Bone marrow (tissue), 2 donors: ENCODE measurements at places on chromosomes 2 and 18.
A peak's percentile ranks its signal among the peaks of the same experiment; 100 is the strongest.

- no peak for DNase-seq
Measured at GRCh38 chr2:211390536-211391188, 834.3 kb downstream of the CPS1 start.

- DNase-seq: no peak
Measured at GRCh38 chr2:139293992-139294548, 513.9 kb upstream of the NXPH2 start.

DNA sequence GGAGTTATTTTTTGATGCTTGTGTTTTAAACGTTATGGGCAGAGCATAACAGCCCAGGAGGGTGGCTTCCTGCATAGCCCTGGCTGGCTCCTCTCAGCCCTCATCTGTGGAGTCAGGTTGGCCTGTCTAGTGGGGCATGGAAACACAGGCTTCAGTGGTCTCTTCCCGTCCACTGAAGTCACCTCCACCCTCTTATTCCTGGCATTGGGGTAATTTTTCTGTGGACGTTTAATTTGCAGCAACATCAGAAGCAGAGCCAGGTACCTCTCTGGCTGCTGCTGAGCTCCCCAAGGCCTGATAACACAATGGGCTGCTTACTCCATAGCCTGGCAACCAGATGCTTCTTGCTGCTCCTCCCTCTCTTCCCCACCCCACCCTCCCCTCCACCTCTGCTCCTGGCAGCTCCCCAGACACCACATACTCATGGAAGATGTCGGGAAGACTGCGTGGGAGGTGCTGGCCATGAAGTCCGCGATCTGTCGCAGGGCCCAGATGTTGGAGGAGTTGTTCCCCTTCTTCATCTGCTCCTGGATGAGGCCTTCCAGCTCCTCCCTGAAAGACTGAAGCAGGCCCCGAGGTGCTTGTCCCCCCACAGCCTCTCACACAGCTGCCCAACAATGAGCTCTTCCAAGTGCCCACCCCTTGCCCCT lies 64.0 kb downstream of the ADD2 start:
- DNase-seq: no peak

GRCh38 chr2:237473878-237474441 lies 13.1 kb upstream of the MLPH start:
- DNase-seq: no peak

DNA sequence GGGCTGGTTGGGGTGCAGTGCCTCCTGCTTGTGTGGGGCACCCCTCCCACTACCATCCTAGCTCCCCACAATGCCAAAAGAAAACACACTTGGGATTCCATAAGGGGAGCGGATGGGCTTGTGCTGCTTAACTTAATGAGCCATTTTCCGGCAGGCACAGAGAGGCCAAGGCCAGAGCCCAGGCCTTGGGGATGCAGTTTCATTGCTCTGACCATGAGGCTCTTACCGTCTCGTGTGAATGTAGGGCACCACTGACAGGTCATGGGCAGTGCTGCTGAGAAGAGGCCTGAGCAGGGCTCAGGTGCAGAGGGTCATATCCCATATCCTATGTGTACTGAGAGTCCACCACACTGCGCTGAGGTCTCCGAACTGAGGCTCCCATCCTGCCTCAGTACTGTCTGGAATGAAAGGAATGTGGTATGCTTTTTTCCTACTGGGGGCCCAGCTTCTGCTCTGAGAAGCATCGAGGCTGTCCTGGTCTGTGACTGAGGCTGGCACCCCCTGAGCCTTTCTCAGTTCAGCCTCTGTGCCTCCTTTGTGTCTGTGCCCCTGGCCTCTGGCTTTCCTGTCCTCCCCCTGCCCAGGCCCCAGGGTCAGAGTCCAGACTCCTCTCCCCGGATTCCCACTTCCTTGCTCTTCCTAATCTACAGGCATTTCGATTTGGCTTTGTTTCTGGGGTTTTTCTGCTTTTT lies 45.2 kb upstream of the MAPRE3 start:
- DNase-seq: no peak

GRCh38 chr2:74756356-74756890 lies 77.5 kb upstream of the HK2 start:
- DNase-seq: peak; percentile 39

GRCh38 chr2:73920577-73921545 lies 5.8 kb upstream of the DGUOK start:
- DNase-seq: no peak

- no peak for DNase-seq
Measured at GRCh38 chr18:71597219-71597618, 946.9 kb downstream of the CBLN2 start.

DNA sequence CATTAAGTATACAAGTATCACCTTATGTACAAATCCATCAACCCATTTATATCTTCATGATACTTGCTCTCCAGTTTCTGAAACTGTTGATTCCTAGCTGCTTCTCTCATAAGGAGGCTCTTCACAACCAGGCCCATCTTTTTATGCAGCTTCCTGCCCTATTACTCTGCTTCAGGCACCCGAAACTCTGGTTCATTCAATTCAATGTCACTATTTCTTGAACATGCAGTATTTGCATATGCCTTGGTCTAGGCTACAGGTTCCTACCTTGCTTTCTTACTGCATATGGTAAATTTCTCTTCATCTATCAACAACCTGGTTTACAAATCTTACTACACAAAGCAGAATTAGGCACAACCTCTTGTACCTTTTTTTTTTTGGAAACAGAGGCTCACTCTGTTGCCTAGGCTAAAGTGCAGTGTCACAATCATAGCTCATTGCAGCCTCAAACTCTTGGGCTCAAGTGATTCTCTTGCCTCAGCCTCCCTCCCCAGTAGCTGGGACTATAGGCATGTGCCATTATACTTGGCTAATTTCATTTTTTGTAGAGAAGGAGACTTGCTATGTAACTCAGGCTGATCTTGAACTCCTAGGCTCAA lies 2.7 kb upstream of the CDKL4 start:
- no peak for DNase-seq

DNA sequence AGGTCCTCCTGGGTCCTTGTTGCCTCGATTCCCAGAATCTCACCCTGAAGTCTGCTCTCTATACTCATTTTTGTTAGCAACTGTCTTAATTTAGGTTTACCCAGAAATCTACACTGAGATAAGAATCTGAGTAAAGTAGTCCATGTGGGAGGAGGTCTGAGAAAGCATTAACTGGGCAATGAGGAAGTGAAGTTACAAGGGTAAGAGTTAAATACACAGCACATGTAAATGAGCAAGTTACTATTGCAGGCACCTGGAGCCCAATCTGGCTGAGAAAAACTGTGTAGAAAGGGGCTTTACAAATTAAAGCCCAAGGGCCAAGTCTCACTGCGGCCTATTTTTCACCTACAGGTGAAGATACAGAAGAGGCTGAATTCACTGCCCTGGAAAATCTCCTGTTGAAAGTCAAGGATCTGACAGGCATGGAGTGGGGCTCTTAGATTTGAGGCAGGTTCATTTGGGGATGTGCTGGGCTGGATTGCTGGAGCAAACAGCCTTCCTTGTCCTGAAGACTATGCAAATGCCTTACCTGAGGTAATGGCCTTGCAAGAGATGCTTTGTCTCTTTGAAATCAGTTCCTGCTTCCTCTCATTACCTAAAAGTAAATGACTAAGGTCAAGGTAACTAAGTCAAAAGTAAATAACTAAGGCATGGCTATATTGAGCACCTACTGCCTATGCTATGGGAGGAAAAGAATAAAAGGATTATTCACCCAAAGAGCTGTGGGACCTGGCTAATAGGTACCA lies 84.4 kb upstream of the DYNAP start:
- DNase-seq: no peak

- DNase-seq: no peak
Measured at GRCh38 chr2:105776560-105776928, 31.8 kb downstream of the NCK2 start.

DNA sequence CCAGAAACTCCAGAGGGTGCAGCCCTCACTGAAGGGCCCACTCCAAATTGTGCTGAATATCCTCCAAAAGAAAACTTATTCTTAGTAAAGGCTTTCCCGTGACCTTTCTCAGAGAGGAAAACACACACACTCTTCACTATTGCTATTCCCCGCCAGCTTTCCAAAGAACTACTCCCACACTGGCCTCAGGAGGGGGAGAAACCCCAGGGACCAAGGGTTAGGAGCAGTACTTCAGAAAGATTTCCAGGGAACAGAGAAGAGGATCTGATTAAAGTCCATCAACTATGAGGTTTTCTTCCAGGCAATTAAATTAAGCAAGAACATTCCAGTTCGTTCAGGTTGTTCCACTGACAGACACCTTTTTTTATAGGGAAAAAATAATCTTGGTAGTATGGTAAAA lies 150.2 kb downstream of the TTC32 start:
- no peak for DNase-seq

GRCh38 chr2:168286535-168286934 lies 39.1 kb upstream of the STK39 start:
- DNase-seq: no peak

- DNase-seq: no peak
Measured at GRCh38 chr2:106990297-106990696, 104.3 kb upstream of the ST6GAL2 start.

GRCh38 chr18:24366328-24366727 lies 31.3 kb downstream of the OSBPL1A start:
- no peak for DNase-seq

DNA sequence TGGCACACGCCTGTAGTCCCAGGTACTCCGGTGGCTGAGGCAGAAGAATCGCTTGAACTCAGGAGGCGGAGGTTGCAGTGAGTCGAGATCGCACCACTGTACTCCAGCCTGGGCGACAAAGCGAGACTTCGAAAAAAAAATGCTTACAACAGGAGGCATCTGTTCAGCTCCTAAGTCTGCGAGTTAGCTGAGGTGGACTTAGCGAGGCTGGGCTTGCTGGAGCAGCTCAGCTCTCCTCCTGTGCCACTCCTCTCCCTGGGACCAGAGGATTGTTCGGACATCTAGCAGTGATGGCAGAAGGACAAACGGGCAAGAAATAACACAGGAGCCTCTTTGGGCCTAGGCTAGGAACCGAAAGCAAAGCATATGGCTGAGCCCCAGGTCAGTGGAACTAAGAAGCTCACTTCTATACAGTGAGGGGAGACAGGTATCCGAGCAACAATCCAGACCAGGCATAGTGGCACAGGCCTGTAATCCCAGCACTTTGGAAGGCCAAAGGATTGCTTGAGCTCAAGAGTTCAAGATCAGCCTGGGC lies 260.1 kb downstream of the GLI2 start:
- DNase-seq: no peak
